Esophagus mucosa (tissue), 1 donor: ENCODE measurements at places on chromosomes 1 and 21. TPM values are rescaled to one million over a fixed set of nuclear protein-coding genes. Genes with fewer than 3 reads are reported as not detected.

C1orf146 gene
- total RNA-seq: not detected

- ATAC-seq: no peak
Observed at GRCh38 chr1:92820551-92820950, 11.3 kb upstream of the RPL5 start.

DNA sequence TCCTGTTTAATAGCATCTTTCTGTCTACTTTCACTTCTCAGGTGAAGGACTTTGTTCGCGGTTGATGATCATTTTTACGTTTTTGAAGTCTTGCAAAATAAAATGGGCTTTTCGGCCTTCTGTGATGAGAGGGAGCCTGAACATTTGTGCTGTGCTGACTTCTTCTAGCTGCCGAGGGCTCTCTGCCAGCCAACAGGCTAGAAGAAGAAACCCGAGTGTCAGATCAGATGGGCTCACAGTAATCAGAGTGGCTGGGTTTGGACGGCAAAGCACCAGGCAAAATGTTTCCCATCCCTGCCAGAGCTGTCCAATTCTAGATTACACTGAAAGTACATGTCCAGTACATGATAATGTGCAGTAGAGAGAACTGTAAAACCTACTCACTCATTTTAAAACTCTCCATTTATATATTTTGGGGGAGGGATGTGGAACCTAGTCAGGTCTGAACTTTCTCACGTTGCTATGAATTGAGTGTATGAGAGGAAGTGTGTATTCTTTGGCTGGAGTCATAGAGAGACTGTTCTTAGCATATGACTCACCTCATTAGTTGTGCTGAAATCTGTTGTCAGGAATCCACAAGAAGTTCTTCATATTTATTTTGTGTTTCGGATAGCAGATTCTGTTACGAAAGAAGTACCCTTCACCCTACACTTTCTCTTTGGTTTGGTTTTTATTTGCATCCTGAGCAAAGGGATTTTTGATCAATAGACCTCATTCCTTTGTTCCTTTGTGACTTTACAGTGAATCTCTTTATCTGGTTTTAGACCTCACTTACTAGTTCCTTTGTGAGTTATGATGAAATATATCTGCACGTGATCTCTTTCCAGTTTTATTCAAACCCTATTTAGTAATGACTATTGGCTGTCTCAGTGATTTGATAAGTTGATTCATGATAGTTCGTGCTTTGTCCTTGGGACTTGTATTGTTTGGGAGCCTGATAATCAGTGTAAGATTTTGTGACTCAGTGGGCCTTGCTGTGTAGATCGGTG lies 4.8 kb downstream of the ATP1A1 start:
- peak; percentile 63 for ATAC-seq

- peak; percentile 84 for ATAC-seq
Observed at GRCh38 chr1:3453203-3453761, 1.2 kb upstream of the ARHGEF16 start.

DNA sequence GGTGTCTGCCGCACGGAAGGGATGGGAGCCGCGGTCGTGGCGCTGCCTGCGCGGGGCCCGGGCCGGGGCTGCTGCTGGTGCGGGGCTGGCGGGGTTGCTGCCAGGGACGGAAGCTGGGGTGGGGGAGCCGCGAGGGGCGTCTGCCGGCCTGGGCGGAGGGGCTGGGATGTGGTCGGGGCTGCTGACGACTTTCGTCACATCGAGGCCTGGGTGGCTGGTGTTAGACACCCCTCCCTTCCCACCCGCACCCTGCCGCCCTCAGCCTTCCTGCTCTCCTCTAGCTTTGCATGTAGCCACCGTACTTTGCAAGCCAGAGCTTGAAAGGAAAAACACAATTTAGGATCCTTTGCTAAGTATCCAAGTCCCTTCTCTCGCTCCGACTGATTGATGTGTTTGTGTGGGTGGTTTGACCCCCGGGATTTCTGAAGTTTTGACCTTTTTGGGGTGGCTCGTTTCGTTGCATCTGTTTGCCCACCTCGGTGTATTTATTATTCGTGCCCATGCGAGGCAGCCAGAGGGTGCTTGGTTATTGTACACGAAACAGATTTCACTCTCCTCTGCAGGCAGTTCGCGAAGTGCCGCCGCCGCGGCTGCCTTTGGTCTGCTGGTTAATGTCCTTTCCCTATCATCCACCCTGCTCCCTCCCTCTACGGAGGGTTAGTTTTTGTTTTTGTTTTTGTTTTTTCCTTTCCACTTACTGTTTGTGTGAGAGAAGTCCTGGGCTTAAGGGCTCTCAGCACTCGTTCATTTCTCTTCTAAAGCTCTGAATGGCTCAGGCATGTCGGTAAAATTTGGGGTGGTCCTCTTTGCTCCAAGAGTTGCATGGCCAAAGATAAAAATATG lies 868 bp downstream of the C1orf21 start:
- peak; percentile 26 for ATAC-seq

SAMD11 gene
- total RNA-seq: 0.52 TPM

- ATAC-seq: no peak
Observed at GRCh38 chr1:11355559-11356475, 82.8 kb downstream of the UBIAD1 start.

GRCh38 chr1:215600258-215600792 lies 33.2 kb downstream of the KCTD3 start:
- ATAC-seq: no peak

GRCh38 chr1:151763990-151764389 lies 694 bp upstream of the MRPL9 start:
- no peak for ATAC-seq

- ATAC-seq: peak; percentile 3
Observed at GRCh38 chr21:17613242-17613676, 558 bp upstream of the BTG3 start.

MX2 gene
- 4.2 TPM for total RNA-seq

ANGPTL3 gene
- total RNA-seq: not detected

DNA sequence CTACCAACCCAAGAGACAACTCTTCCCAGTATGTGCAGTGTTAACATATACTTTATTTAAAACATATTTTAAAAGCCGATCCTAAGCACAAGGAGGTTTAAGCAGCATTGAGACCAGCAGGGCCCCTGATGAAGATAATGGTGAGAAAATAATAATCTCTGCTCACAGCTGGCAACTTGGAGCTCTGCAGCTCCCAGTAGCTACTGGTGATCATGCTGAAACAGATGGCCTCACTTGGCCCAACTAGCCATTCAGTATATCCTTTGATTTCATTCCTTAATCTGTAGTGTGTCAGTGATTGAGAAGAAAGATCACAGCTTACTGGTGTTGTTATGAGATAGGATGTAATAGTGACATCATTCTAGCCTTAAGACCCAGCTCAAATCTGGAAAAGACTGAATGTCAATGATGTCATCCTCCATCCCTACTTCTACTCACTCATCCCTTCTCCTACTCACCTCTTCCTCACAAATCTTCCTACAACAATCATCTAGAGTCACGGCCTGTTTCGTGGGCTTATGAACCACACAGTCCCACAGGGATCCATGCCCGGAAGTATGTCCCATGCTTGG lies 817.9 kb downstream of the PLA2G4A start:
- no peak for ATAC-seq

DNA sequence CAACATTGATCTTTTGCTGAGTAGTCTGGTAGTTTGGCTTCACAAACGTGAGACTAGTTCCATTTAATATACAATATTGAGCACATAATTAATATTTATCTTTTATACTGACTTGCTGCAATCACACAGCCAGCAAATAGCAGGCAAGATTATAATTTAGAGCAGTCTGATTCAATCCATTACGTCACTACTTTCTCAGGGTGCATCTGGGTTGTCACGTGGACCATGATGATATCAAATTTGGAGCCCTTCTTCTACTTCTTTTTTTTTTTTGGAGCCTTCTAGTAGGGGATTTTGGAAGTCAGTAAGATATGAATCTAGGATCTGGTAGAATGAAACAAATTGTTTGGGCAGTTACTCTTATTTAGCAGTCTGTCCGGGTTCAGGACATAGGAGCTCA lies 100.6 kb upstream of the SLC5A9 start:
- no peak for ATAC-seq

TRIM63 gene
- total RNA-seq: not detected

DNA sequence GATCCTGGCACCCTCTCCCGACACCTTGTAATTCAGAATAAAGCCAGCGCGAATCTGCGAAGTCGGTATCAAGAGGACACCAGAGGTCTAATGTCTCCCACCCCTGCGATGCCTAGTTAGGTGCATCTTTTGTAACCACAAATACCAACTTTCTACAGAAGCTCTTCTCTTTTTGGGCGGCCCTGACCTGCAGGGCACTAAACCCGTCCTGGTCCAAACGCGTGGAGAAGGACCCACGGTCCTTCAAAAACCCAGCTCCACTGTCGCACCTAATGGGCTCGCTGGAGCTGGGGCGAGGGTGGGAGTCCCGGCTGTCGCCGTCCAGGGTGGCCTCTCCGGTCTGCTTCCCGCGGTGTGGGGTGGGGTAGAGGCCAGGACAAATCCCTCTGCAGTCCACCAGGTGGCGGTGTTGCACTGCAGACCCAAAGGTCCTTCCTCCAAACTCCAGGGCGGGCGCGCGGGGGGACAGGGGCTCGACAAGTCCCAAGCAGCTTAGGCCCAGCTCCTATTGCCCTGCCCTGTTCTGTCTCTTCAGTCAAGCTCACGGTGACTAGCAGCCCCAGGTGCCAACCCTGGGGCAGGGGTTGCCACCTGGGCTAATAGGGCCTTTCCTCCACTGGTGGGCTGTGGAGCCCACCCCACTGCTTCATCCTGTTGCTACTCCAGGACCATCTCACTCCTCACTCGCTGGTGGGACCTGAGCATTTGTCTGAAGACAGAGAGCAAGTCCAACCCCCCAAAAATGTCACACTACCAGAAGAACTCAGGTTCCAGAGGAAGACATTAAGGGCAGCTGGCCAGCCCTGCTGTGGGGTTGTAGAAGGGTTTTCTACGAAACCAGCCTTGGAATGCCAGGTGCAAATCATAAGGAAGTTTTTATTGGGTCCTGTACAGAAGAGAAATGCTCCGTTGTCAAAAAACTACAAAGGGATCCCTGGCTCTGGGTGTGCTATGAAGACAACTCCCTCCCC lies 2.8 kb downstream of the HES3 start:
- peak; percentile 62 for ATAC-seq

LRRC39 gene
- total RNA-seq: not detected

DNA sequence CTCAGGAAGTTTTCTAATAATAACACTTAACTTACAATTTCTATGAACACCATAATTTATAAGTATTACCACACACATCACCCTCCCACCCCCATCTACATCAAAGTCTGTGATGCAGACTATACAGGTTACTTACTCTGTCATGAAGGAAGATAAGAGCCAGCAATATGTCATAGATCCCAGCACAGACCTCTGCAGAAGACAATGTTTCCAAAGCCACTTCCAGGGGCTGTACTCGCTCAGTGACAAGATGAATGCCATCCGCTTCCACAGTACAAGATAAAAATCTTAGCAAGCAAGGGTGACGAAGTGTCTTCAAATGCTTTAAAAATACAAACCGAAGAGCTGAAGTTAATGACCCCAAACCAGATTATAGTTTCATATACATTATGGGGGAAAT lies 15.2 kb downstream of the SCYL3 start:
- ATAC-seq: no peak

- no peak for ATAC-seq
Observed at GRCh38 chr1:186772228-186772627, 56.5 kb upstream of the PLA2G4A start.

- ATAC-seq: no peak
Observed at GRCh38 chr1:155170101-155170785, 2.9 kb downstream of the KRTCAP2 start.

DNA sequence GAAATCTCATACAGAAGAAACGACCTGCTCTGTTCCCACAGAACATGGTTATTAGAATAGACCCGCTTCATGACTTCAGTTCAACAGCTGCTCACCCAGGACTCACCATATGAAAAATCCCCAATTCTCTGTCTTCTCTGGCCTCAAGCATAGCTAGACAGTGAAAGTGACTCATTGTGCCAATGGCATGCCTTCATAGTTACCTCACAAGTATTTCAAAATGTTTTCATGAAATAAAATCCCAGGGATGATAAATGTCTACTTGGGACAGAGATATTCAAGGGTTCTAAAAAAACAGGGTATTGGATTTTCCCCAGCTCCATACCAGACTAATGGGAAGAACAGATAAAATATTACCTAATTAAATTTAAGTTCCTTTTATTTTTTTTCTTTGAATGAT lies 82.3 kb downstream of the NOTCH2 start:
- ATAC-seq: peak; percentile 83

GRCh38 chr21:32248571-32249461 lies 30.0 kb downstream of the MIS18A start:
- ATAC-seq: no peak

DNA sequence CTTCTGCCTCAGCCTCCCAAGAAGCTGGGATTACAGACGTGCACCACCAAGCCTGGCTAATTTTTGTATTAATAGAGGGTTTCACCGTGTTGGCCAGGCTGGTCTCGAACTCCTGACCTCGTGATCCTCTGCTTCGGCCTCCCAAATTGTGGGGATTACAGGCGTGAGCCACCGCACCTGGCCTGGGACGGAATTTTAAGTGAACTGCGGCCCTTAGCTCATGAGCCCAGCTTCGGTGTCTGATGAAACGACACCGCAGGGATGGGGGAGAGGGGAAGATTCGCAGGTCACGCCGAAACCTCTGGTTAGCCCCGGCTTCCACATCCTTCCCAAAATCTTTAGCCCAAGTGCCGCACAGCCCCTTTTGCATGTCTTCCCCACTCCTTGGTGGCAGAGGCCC lies 39.1 kb downstream of the LRRC3 start:
- no peak for ATAC-seq

- ATAC-seq: peak; percentile 9
Observed at GRCh38 chr1:43668956-43669355, 19.0 kb downstream of the KDM4A start.
